Natural killer cell treated with Interleukin-12 subunit alpha and Interleukin-12 subunit beta and Interleukin-15 and Interleukin-18, amount 100 ng/mL, for 72 hours (primary cell): ENCODE measurements at places on chromosomes 11 and 22. TPM values are rescaled to one million over a fixed set of nuclear protein-coding genes. Genes with fewer than 3 reads are reported as not detected.

Gene OR52A1
- not detected for total RNA-seq

- peaks cover 7% of the 10 kb centered on the region for H3K27me3 ChIP-seq
- H3K27ac ChIP-seq, result peak overlapping the region; percentile 53
- DNase-seq, result no peak
Measured at GRCh38 chr11:94546162-94546470, 2.4 kb downstream of the FUT4 start.

Gene SLC1A2
- total RNA-seq, result not detected

Gene KCNK4
- not detected for total RNA-seq

Gene TCN2
- total RNA-seq, result not detected

Gene PANX2
- 3.0 TPM for total RNA-seq

Gene MS4A13
- total RNA-seq, result not detected

DNA sequence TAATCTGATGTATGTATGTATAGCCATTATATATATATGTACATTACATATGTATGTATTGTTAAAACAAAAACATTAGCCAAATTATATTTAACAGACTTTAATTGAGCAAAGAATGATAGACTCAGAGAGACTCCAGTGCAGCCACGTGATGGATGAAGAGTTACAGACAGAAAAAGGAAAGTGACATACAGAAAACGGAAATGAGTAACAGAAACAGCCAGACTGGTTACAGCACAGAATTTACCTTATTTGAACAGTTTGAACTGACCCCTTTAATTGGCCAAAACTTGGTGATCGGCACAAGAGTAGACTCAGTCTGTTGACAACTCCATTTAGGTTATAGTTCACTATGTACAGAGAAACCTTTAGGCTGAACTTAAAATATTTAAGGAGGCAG is 35.0 kb downstream of the CHORDC1 start:
- H3K36me3 ChIP-seq, result no peaks in the 10 kb centered on the region
- H3K4me1 ChIP-seq, result no peaks in the 10 kb centered on the region
- DNase-seq, result no peak
- H3K27me3 ChIP-seq, result no peaks in the 10 kb centered on the region
- H3K4me3 ChIP-seq, result no peak overlapping the region

GRCh38 chr22:29205594-29206371 is at the start of gene EMID1:
EMID1 (plus strand) TSS chr22:29205896; CDS start chr22:29206039, 143 bp downstream.
- H3K27ac ChIP-seq, result no peak within 1 kb of the TSS
- H3K27me3 ChIP-seq, result peaks cover 4% of the 10 kb centered on the region
- peak within 1 kb of the TSS; percentile 82 for H3K4me3 ChIP-seq
- no peak for DNase-seq

GRCh38 chr11:26037716-26038115 is 294.2 kb upstream of the ANO3 start:
- DNase-seq, result no peak
- no peaks in the 10 kb centered on the region for H3K36me3 ChIP-seq
- no peak overlapping the region for H3K4me3 ChIP-seq
- H3K27ac ChIP-seq, result no peak overlapping the region
- H3K4me1 ChIP-seq, result no peaks in the 10 kb centered on the region
- H3K27me3 ChIP-seq, result no peaks in the 10 kb centered on the region

- no peak overlapping the region for H3K27ac ChIP-seq
- H3K36me3 ChIP-seq, result no peaks in the 10 kb centered on the region
- H3K4me1 ChIP-seq, result peaks cover 2% of the 10 kb centered on the region
Measured at GRCh38 chr11:76658651-76659650, 11.6 kb downstream of the LRRC32 start.

DNA sequence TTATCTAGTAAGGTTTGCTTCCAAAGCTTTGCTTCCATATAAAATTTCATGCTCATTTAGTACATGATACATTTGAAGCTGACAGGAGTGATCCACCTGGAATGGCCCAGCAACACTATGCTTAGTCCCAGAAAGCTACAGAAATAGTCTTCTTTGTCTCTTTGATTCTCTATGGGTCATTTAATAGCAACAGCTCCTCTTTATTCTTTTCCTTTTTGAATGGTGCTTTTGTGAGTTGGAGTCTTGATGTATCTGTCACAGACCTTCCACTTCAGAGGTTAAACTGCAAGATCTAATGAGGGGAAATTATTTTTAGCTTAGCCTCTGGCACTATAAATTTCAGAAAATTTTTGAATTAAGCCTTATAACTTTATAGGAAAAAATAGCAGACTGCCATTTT is 509.5 kb downstream of the KCNA4 start:
- H3K4me1 ChIP-seq, result no peaks in the 10 kb centered on the region
- H3K27me3 ChIP-seq, result no peaks in the 10 kb centered on the region
- no peak for DNase-seq

- H3K27me3 ChIP-seq, result no peaks in the 10 kb centered on the region
- H3K4me3 ChIP-seq, result no peak overlapping the region
- no peaks in the 10 kb centered on the region for H3K36me3 ChIP-seq
- no peak for DNase-seq
- no peak overlapping the region for H3K27ac ChIP-seq
Measured at GRCh38 chr22:42991010-42991651, 23.8 kb downstream of the PACSIN2 start.

Gene ACRV1
- total RNA-seq, result not detected

GRCh38 chr11:81941998-81942397 is 791.7 kb downstream of the FAM181B start:
- DNase-seq, result no peak
- no peak overlapping the region for H3K27ac ChIP-seq
- peaks cover 7% of the 10 kb centered on the region for H3K27me3 ChIP-seq
- no peaks in the 10 kb centered on the region for H3K36me3 ChIP-seq
- no peak overlapping the region for H3K4me3 ChIP-seq

- no peak overlapping the region for H3K27ac ChIP-seq
- H3K36me3 ChIP-seq, result peaks cover 6% of the 10 kb centered on the region
- DNase-seq, result no peak
- H3K4me1 ChIP-seq, result no peaks in the 10 kb centered on the region
- H3K4me3 ChIP-seq, result no peak overlapping the region
Measured at GRCh38 chr11:111823131-111823530, 48.2 kb downstream of the ALG9 start.

DNA sequence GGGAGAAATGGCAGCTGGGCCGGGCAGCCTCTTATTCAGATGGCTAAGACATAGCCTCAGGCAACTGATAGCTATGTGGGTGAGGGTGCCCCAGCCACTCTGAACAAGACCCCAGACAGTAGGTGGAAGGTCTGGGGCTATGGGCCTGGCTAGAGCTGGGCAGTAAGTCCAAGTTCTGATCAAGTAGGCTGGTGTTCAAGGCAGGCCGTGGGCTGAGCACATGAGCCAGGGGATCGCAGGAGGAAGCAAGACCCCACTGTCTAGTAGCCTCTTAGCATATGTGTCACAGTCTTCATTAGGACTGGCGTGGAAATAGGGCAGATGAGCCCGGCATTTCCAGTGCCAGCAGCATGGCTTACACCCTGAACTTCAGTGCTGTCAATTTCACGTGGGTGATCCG is 192.1 kb downstream of the ADAMTS15 start:
- no peak overlapping the region for H3K27ac ChIP-seq
- H3K4me3 ChIP-seq, result no peak overlapping the region
- DNase-seq, result no peak
- H3K36me3 ChIP-seq, result no peaks in the 10 kb centered on the region
- H3K27me3 ChIP-seq, result peaks cover 9% of the 10 kb centered on the region

DNA sequence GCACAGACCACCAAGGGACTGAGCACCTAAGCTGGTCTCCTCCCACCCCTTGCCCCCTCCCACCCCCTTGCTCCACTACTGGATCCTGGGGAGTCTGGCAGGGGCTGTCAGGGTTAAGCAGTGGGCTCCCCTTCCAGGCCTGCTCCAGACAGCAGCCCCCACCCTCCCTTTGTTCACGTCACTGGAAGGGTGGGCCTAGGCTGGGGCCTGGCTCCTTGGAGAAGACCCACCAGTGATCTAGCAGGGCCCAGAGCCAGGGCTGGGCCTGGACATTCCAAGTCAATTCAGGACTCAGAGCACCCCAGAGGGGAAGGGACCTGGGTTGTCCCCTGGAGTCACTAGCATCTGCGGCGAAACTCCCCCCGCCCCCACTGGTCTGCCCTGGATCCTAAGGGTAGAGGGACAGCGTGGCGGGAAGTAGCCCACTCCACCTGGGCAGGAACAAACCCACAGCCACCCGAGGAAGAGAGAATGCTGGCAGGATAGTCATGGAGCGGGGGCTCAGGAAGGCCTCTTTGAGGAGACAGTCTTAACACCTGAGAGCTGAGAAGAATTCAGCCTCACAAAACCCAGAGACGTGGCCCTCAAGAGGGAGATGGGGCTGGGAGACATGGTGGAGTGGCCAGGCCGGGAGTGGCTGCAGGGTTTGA is 45.8 kb downstream of the IGLL1 start:
- H3K27me3 ChIP-seq, result no peaks in the 10 kb centered on the region
- no peak overlapping the region for H3K27ac ChIP-seq
- DNase-seq, result no peak
- peaks cover 5% of the 10 kb centered on the region for H3K4me1 ChIP-seq
- no peak overlapping the region for H3K4me3 ChIP-seq

Gene VSIG10L2
- not detected for total RNA-seq

Gene FAM111B
- 33.0 TPM for total RNA-seq

DNA sequence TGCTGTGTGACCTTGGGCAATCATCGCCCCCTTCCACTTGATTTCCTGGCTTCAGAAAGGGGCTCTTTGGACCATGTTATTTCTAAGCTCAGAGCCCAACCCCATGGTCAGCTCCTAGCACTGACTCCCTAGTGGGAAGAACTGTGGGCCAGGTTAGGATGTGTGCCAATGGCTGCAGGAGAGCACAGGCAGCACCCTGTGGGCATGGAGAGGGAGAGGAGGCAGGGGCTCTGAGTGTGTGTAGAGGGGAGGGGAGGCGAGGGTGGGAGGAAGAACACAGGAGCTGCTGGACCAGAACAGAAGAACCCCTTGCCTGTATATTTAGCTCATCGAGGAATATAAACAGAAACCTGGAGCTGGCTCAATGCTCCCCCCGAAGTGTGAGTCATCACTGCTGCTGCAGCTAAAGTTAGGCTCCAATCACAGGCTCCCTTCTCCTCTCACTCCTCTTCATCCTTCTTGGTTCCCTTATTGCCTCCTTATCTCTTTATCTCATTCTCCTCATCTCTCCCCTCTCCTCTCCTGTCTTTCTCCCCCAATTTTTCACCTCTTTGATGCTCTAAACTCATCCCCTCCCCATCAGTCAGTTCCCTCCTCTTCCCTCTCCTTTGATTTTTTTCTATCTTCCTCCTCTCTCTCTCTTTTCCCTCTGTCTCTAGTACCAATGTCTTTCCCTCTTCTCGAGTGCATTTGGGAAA is 14.5 kb upstream of the RPS19BP1 start:
- H3K27me3 ChIP-seq, result peaks cover 37% of the 10 kb centered on the region
- H3K27ac ChIP-seq, result no peak overlapping the region
- H3K4me1 ChIP-seq, result peaks cover 25% of the 10 kb centered on the region
- H3K4me3 ChIP-seq, result no peak overlapping the region

GRCh38 chr22:19819911-19820879 is 34.5 kb downstream of the GNB1L start:
- H3K27me3 ChIP-seq, result no peaks in the 10 kb centered on the region
- H3K27ac ChIP-seq, result no peak overlapping the region
- DNase-seq, result no peak

DNA sequence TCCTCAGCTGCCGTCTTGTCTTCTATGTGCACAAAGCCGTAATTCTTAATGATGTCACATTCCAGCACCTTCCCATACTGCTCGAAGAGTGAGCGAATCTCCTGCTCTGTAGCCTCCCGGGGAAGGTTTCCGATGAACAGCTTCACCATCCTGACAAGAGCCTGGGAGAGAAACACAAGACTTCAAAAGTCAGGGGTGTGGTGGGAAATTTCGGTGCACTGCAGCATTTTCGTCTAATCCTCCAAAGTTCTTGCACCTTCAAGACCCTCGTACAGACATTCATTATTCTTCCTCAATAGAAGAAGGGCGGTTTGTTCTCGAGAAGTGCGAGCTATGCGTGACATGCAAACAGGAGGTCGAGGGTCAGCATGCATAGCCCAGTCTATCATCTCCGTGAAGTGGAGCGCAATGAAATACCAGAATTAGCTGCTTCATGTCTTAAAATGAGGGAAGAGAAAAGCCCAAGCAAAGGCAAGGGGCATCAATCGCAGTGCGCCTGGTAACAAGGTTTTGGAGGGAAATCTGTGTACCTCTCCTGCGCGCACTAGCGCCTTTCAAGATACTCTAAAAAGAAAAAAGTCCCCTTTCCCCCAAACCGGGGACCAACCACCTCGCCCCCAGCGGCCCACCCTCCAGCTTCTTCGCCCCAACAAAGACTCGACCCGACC is 622 bp downstream of the RBM4B start:
- peak overlapping the region; percentile 97 for H3K4me3 ChIP-seq
- H3K27ac ChIP-seq, result peak overlapping the region; percentile 90
- peaks cover 6% of the 10 kb centered on the region for H3K36me3 ChIP-seq

DNA sequence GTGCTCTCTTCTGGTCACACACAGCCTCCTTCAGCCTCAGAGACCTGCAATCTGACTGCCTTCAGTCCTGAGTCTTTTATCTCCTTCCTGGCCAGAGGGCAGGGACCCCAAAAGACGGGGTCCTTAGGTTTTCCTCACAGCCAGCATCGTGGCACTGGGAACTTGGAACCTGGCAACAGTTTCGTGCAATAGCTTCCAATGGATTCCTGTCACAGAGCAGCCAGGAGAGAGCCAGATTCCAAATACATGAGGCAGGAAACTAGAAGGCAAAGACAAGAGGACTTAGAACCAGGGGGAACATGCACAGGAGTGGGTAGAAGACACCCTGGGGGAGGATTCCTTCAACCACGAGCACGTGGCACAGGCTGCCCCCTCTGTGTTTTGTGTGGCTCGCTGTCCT is 48.6 kb downstream of the C11orf91 start:
- H3K4me1 ChIP-seq, result no peaks in the 10 kb centered on the region
- no peaks in the 10 kb centered on the region for H3K36me3 ChIP-seq
- no peak for DNase-seq
- H3K4me3 ChIP-seq, result no peak overlapping the region
- H3K27me3 ChIP-seq, result peaks cover 25% of the 10 kb centered on the region

Gene TTC36
- 3.4 TPM for total RNA-seq

Gene RFPL3
- not detected for total RNA-seq

GRCh38 chr22:28027453-28028448 is 108.7 kb upstream of the PITPNB start:
- H3K27me3 ChIP-seq, result no peaks in the 10 kb centered on the region
- no peak overlapping the region for H3K27ac ChIP-seq
- no peak for DNase-seq
- no peak overlapping the region for H3K4me3 ChIP-seq

GRCh38 chr22:44378380-44378779 is 65.6 kb upstream of the SHISAL1 start:
- peaks cover 25% of the 10 kb centered on the region for H3K36me3 ChIP-seq
- no peaks in the 10 kb centered on the region for H3K4me1 ChIP-seq
- H3K27me3 ChIP-seq, result peaks cover 31% of the 10 kb centered on the region
- no peak overlapping the region for H3K4me3 ChIP-seq
- DNase-seq, result no peak
- H3K27ac ChIP-seq, result no peak overlapping the region

DNA sequence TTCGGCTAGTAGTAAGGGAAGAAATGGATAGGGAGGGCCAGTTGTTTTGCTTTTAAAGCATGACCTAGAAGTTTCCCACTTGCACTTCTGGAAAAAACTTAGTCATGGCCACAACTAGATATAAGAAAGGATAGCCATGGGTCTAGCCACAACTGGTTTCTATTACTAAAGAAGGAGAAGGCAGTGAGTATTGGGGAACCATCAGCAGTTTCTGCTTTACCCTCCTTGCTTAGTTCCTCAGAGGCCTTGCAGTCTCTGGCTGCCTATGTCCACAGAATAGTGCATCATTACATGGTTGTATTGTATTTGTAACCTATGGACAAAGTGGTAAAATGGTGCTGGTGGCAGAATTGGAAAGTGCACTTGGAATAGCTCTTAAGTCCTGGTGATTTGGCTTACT is 35.6 kb downstream of the NXPE1 start:
- H3K36me3 ChIP-seq, result peaks cover 5% of the 10 kb centered on the region
- no peak for DNase-seq
- H3K4me1 ChIP-seq, result no peaks in the 10 kb centered on the region
- no peak overlapping the region for H3K4me3 ChIP-seq

Gene IRAG1
- total RNA-seq, result not detected

Gene IL18BP
- 20.6 TPM for total RNA-seq

Gene IL18
- 4.6 TPM for total RNA-seq
